Psoas muscle (tissue), 8 donors: ENCODE measurements at places on chromosomes 16 and 17. TPM values are rescaled to one million over a fixed set of nuclear protein-coding genes. Genes with fewer than 3 reads are reported as not detected.

Gene HSF4
- 15.1 TPM for polyA plus RNA-seq

Gene ZFP3
- polyA plus RNA-seq: 3.7 TPM

Gene CASKIN1
- 0.43 TPM for polyA plus RNA-seq

Gene CA7
- 0.05 TPM for polyA plus RNA-seq

Gene NT5C
- 19.7 TPM for polyA plus RNA-seq

Gene PDILT
- not detected for polyA plus RNA-seq
